ENCODE measurements at places on chromosomes 5 and 9.
A peak's percentile ranks its signal among the peaks of the same experiment; 100 is the strongest.

DNA sequence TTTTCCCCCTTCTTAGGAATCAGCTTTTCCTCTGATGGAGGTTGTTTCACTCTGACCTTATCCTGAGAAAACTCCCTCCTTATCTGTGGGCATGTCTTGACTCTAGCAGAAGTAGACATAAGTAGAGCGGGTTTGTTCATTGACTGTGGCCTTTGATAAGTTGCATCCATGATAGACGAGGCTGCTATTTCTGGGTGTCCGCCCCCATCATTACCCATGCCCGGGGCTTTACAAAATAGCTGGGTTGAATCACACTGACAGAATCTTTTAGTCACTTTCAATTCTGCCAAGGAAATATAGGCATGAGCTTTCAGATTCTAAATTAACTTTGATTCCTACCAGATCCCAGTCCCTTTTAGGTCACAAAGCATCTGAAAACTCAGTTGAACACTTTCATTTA, 223.8 kb downstream of the SEC61B start:
- DNase-seq = no peak

DNA sequence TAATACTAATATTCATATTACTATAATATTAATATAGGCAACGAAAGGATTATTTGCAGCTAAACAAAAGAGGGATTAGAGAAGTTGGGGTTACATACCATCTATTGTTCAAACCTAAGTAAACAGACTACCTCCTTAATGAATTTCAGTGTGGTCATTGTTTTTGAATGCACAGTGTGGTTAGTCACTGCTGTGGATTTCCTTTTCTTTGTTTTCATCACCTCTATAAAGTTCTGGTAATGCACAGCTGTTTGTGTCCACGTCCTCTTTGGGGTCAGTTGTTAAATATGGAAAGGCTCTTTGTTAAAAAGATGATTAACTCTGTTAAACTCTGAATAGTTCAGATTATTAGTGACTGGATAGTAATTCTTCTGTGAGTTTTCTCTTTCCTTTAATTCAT, 233.6 kb downstream of the MAST4 start:
- DNase-seq = peak; percentile 89

GRCh38 chr5:57692582-57693487, 210.2 kb upstream of the ACTBL2 start:
- DNase-seq = peak; percentile 84

DNA sequence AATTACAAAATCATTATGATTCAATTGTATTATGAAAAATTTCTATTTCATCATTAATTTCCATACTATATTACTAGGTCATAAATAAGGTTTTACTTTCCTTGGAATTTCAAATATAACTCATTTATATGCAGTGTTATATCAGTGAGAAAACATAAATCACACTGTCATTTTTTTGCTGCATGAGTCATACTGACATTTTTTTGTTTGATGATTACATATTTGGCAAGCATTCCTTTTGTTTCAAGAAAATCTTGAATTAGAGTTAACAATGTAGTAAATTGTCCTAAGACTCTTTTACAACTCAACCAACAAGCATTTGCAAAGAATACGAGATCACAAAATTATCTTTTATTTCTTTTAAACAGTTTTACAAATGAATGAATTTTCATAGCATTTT, 298.4 kb upstream of the SEMA6A start:
- DNase-seq = no peak

DNA sequence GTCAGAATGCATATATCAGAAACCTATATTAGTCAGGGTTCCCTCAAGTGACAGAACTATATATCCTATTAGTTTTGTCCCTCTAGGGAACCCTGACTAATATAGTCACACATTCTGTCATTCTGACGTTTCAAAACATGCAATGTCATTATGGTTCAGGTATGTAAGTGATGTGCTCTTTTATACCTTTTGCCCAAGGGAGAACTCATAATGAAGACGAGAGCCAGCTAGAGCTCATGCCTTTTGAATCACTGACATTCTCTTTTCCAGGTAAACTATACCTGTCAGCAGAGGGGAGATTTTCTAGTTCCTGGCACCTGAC, 576.7 kb downstream of the LRRC70 start:
- DNase-seq = no peak

- no peak for DNase-seq
Observed at GRCh38 chr5:32536246-32536645, 49.1 kb upstream of the SUB1 start.

DNA sequence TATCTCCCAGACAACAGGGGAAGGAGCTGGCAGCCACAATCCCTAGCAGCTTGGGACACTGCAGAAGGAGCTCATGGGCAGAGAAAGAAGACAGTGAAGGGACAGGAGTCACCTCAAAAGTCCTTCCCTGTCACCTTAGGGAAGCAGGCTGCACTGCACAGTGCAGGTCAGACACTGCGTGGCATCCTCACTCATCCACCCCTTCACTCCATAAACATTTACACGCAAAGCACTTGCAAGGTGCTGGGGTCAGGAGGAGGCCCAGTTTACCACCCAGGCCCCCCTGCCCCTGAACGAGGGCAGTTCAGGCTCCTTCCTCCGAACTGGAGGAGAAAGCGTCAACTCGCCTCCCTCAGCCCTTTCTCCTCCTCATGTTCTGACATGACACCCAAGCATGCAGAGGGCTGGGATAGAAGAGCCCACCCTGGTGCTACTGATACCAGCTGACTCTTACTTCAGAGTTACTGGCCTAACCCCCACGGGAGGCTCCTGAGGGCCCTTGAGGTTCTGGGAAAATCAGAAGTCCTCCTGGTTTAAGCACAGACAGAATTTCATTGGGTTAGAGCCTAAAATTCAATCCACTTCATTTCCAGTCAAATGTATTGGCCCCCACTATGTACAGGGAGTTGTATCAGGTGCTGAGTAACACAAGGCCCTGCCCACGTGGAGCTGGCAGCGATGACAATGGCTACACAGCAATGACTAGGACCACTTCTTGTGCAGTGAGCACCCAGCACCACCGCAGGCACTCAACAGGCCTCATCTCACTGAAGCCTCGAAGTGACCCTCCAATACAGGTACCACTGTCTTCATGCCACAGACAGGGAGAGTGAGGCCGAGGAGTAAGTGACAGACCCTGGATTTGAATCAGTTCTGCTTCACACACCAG, 70.4 kb downstream of the RAPGEF1 start:
- DNase-seq = no peak

GRCh38 chr9:110146373-110146772, 61.6 kb downstream of the C9orf152 start:
- DNase-seq = no peak

DNA sequence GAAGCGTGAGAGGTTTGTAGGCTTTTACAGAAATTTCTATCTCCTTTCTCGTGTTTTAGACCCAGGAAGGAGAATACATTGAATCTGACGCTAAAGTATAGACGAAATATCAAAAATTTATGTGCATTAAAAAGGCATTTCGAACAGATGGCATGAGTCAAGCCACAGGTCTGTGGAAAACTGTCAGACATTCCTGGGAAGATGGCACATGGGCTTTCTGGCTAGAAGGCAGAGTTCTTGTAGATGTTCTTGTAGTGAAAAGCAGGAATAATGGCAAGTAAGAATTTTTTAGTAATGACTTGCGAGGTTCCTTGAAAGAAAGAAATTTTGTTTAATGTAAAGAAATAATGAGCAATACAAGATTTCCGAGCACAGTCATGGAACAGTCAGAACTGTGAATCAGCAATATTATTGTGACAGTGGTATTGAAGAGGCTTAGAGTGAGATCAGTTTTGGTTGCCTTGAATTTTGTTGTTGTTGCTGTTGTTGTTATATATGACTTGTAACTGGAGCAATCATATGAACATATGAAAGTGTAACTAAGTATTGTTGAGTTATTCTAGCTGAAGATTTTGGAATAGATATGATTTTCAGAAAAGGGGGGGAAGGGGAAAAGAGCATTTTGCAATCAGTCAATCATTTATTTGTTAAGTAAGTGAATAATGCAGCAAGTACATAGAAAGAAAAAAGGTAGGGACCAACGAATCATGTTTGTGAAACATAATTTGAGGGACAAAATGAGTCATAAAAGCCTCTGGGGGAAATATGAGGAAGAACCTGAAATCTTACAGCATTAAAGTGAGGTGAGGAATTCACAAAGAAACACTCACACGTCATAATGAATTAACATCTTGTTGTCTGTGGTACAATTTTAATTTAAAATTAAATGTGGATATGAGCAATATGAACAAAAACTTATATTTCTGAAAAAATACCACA, 339.0 kb upstream of the CTNND2 start:
- no peak for DNase-seq

GRCh38 chr5:6736524-6737042, 23.4 kb downstream of the TENT4A start:
- no peak for DNase-seq
